ENCODE measurements at places on chromosomes 7 and 10.

DNA sequence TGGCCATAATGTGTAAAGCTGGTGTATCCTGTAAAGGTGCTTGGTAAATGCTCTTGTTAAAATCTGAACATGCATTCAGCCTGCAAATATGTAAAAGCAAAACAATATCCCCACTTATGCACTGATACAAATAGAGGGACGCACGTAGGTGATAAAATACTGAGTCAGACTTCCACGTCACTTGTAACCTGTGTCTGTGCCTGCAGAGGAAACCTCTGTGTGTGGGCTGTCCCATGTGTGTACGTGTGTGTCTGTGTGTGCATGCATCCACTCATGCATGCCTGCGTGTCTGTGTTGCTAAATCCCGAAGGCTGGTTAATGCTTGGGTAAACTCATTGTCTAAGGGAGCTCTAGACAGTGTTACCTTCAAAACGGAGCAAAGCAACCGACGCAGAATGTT lies 68.9 kb downstream of the KLF6 start:
- DNase-seq = no peak

DNA sequence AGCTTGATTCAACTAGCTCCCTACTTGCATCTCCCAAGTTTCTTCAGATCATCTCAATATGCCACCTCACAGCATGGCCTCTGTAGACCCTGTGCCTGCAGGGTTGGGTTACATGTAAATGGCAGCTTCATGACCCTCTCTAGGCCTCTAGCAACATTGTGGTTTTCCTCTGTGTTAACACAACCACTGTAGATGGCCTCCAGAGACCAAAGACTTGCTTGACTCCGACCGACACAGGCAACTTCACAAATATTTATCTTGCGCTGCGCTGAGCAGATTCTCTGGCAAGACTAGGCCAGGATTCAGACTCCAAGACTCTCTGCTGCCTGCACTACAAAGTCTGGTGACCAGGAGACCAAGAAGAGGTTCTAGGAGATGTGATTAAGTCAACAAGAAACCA lies 75.9 kb downstream of the CNOT4 start:
- no peak for DNase-seq

GRCh38 chr7:100544967-100545359 lies 6.0 kb downstream of the AGFG2 start:
- DNase-seq = no peak

- DNase-seq = no peak
These were observed 153.6 kb upstream of the CTTNBP2 start for GRCh38 chr7:118026791-118027190.

DNA sequence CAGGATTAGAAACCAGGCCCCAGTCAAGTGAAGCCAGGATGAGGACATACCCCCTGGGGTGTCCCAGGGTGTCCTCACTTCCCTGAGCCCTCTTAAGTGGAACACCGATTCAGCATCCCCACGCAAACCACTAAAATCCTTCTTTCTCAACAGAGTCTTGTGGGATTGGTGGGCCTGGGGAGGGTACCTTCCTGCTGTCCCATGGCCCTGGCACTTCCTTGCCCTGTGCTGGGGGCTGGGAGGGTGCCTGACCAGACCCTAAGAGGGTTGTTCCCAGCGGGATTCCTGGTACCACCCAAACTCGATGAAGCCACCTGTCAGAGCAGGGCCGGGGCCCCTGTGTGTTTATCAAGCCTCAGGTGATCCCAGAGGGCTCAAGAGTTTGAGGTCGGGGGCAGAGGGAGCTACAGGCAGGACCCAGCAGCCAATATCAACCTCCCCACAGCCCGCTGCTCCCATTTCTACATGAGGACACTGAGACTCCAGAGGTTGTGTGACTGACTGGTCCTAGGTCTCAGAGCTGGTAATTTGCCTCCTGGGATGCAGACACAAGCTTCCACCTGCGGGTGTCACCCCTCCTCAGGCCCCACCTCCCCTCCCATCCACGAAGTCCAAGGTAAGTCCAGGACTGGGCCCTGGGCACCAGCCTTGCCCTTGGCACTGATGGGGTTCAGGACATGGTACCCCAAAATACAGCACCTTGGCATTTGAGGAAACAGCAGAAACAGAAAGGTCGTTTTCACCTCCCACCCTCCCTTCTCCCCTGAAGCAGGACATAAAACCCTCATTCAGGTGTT lies 31.4 kb downstream of the OAT start:
- DNase-seq = no peak

GRCh38 chr10:72020914-72021809 lies 57.0 kb downstream of the CHST3 start:
- no peak for DNase-seq

DNA sequence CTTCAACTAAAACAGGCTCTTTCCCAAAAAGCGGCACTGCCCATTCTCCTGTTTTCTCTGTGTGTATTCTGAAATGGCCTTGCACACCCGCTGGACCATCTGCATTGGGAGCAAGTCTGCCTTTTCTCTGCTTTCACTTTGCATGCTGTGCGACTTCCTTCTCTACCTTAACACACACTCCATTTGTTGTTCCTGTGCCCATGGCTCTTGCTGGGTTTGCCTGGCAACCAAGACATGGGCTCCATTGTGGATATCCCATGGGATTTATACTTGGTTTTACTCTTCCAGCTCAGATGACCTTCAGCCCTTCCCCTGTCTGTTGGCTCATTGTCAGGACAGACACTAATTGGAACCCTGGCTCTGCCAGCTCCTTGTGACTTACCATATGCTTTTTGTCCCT lies 465.3 kb downstream of the REEP3 start:
- DNase-seq = no peak

GRCh38 chr10:87700031-87700796 lies 40.5 kb downstream of the PAPSS2 start:
- no peak for DNase-seq

DNA sequence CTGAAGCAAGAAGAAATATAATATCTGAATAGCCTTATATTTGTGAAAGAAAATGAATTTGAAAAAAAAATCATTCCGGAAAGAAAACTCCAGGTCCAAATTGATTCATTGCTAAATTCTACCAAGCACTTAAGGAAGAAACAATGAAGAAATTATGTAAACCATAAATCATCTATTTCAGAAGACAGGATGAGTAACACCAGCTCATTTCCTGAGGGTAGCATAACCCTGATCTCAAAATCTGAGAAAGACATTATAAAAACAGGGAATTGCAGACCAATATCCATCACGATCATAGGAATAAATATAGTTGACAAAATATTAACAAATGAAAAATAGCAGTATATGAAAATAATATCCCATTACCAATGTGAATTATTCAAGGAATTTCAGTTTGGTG lies 70.1 kb upstream of the RAB18 start:
- no peak for DNase-seq

GRCh38 chr7:79434098-79434497 lies 19.4 kb downstream of the MAGI2 start:
- DNase-seq = no peak

DNA sequence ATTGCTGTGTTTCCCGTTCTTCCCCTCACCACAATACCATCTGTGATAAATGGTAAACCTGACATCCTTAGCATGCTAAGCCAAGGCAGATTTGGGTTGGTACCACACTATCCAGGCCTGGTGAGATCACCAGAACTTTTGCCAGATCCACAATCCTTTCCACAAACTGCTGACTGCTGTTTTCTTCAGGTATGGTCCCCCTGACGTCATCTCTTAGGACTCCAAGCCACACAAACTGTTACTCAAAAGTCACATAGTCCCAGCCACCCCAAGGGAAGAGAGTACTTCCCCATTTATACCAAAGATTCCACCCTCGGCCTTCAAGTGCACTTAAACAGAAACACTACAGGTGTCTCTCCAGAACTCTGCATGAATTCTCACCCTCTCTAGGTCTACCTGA lies 34.8 kb downstream of the SLC25A13 start:
- no peak for DNase-seq

GRCh38 chr7:131021460-131021859 lies 287.5 kb upstream of the KLF14 start:
- DNase-seq = no peak

DNA sequence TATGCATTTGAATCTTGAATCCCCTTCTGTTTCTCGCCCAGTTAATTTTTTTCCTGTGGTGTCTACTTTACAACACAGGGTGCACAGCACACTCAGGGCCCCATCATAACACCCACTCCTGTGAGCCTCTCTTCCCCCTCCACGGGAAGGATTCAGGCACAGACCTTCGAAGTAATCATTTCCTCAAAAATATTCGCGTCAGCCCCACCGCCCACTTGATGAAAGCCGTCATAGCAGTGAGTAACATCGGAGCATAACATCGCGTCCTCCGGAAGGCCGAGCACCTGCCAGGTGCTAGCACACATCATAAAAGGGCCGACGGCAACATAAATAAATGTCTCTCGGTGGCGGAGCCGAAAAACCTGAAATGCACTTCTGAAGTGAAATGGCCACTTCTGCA lies 201.7 kb upstream of the ADARB2 start:
- no peak for DNase-seq

DNA sequence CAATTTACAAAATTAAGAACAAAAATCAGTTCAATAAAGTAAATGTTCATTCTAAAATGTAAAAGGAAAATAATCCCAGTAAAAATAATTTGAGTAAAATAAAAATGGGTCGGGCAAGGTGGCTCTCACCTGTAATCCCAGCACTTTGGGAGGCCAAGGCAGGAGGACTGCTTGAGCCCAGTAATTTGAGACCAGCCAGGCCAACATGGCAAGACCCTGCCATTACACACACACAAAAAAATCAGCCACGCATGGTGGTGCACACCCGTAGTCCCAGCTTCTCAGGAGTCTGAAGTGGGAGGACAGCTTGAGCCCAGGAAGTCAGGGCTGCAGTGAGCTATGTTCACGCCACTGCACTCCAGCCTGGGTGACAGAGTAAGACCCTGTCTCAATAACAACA lies 34.4 kb downstream of the CNOT4 start:
- DNase-seq = no peak

DNA sequence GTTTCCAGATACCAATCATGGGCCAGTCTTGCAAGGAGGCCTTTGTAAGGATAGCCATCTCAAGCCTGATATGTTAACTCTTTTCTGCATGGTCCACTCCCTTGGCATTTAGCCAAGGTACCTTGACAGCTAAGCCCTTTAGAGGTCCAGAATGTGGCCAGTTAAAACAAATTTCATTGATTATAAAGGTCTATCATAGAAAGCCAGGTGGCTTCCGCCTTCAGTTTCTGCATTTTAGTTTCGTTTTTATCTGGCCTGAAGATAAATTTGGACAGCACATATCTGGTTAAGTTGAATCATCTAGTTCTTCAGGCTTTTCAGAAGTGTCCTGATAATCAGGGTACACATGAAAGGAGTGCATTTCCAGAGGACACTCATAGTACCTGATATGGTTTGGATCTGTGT lies 30.7 kb downstream of the ANKIB1 start:
- DNase-seq = no peak

- DNase-seq = no peak
These were observed 10.9 kb upstream of the CHRM2 start for GRCh38 chr7:136857573-136857972.

GRCh38 chr10:52621635-52622079 lies 150.9 kb downstream of the MBL2 start:
- DNase-seq = no peak

GRCh38 chr7:82335927-82336326 lies 107.7 kb downstream of the CACNA2D1 start:
- DNase-seq = no peak

- DNase-seq = no peak
These were observed at the start of gene PFKP for GRCh38 chr10:3067118-3067858. TSS of gene PFKP (plus strand) at chr10:3067548. CDS start at chr10:3067596, 48 bp downstream.

- no peak for DNase-seq
These were observed 1.5 kb downstream of the PRKAR2B start for GRCh38 chr7:107045980-107046379.

DNA sequence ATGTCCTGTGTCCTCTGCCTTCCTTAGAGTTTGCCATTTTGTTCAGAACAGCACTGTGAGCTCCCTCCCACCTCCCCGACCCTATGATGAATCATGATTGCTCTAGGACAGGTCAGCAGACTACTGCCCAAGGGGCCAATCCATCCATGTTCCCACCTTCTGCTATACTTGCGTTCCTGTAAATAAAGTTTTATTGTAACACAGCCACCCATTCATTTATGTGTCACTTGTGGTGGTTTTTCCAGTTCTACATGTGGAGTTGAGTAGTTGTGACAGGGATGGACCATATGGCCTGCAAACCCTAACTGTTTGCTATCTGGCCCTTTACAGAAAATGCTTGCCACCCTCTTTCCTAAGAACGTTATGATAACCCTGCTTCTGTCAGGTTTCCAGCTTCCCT lies 387.8 kb downstream of the SDK1 start:
- DNase-seq = no peak

GRCh38 chr7:105940109-105940508 lies 23.0 kb upstream of the CDHR3 start:
- DNase-seq = no peak

- DNase-seq = no peak
These were observed 319.9 kb downstream of the BMPER start for GRCh38 chr7:34225193-34225592.

- no peak for DNase-seq
These were observed 73.2 kb downstream of the GRID1 start for GRCh38 chr10:86293396-86293791.

GRCh38 chr10:119370972-119371703 lies 163.8 kb downstream of the GRK5 start:
- no peak for DNase-seq

- DNase-seq = no peak
These were observed 23.3 kb downstream of the CD36 start for GRCh38 chr7:80661729-80662128.

DNA sequence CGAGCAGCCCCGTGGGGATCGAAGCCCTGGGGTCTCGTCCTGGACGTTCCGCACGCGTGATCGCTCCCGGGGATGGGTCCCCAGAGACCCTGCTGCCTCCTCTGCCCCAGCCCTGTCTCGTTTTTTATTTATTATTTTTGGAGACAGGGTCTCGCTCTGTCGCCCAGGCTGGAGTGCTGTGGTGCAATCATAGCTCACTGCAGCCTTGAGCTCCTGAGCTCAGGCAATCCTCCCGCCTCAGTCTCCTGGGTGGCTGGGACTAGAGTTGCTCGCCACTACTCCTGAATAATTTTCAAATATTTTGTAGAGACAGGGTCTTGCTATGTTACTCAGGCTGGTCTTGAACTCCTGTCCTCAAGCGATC lies 319 bp upstream of the STX1A start:
- DNase-seq = no peak

GRCh38 chr10:59240582-59241183 lies 64.2 kb downstream of the PHYHIPL start:
- no peak for DNase-seq

- DNase-seq = no peak
These were observed 137.3 kb upstream of the EEPD1 start for GRCh38 chr7:36015733-36016132.
